ENCODE measurements at places on chromosomes 7 and 10.

DNA sequence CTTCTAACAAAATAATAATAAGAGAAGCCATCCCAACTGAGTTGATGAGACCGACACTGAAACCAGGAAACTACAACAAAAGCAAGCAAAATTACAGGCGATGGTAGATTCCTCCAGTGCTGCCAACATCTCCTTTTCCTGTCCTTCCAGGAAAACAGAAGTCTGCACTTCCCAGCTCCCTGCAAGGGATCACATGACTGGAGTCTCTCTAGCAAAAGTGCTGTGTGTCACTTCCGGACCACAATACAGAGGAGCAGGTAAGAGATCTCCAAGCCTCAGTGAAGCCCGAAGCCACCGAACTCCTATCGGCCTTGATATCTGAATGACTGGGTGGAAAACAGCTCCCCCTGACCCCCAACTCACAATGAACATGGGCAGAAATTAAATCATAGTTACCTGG is 63.2 kb downstream of the SMURF1 start:
- no peak for DNase-seq

DNA sequence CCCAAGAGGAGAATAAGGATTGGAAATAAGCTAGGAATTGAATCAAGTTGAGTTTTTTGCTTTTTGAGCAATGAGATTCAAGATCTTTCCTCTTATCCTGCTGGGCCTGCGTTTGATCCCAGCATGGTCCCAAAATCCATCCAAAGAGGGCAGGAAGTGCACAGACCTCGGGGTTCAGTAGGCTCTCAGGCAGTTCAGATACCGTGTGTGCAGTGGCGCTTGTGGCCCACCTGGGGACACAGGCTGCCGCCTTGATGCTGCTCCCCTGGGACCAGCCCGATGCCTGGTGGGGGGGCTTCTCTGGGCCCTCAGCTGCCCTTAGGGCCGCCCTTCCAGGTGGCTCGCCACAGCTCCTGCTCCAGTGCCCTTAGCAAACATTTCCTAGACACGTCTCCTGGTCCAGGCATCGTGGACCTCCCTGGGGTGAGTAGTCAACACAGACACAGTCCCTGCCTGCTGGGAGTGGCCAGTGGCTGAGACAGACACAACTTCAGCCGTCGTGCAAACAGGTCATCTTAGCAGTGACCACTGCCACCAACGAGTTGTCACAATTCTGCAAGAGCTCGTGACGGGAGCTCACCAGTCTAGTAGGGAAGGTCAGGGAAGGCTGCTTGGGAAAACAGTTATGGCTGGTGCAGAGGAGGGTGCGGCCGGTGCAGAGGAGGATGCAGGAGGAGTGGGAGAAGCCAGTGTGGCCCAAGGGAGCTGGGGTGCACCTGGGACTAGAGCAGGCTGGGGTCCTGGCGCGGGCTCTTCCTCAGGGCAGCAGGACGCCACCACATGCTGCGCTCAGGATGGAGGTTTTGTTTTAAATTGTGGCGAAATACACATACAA is 21.7 kb upstream of the JAKMIP3 start:
- DNase-seq = no peak

DNA sequence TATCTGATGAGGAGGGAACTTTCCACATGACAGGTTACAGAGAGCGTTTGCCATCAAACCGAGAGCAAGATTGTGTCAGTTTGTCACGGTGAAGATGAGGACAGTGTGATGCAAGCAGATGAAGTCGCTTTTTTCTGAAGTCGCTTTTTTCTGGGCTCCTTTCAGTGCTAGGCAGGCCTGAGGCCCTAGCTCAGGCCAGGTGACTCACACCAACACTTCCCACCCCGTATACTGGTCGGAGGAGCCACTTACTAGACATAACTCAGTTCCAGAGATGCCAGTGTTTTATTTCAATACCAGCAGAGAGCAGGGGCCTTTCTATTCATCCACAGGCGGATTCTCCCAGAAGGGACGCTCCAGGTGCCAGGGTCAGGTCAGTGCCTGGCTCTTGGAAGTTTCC is 58.9 kb downstream of the SFMBT2 start:
- no peak for DNase-seq

- DNase-seq = no peak
Measured at GRCh38 chr10:131166486-131166885, 145.0 kb downstream of the TCERG1L start.

GRCh38 chr7:148783801-148784527 is 85.3 kb downstream of the CUL1 start:
- no peak for DNase-seq

DNA sequence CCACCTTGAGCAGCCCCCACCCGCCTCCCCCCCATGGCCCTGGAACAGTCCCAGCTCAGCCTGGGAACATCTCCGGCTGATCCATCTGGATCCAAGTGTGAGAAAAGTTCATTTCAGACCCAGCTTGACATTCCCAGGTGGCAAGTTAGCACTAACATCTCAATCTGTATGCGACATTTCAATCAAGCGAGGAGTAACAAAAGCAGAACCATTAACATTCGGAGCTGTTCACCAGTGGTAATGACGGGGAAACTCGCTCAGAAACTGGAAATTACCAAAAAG is 65.4 kb downstream of the PAX2 start:
- no peak for DNase-seq

DNA sequence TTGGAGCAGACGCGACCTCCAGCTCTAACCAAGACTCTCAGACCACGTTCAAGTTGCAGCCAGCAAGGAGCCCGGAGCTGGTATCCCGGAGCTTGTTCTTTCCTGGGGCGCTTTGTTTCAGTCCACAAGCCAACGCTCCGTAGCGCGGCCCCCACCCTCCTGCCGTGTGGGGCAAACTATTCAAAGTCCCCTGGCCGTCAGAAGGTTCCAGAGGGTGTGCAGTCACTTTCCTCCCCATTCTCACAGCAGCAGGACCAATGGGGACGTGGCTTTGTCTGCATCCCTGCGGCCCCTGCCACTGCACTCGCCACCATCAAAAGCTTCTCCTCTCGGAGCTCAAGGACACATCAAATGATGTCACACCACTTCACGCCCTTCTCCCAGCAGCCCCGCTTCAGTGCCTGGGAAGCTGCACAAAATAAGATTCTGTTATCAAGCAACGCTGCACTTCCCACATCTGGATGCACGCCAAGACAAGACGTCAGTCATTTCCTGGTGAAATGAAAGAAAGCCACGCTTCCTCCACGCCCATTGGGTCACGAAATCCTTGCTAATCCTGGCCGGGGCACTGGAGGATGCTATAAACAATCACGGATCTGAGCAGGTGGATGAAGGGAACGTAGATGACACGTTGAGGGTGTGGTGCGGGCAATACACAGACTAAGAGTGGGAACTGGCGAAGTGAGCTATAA is 348.2 kb downstream of the PTPRN2 start:
- no peak for DNase-seq

- no peak for DNase-seq
Measured at GRCh38 chr7:55554038-55554437, 18.3 kb downstream of the VOPP1 start.

DNA sequence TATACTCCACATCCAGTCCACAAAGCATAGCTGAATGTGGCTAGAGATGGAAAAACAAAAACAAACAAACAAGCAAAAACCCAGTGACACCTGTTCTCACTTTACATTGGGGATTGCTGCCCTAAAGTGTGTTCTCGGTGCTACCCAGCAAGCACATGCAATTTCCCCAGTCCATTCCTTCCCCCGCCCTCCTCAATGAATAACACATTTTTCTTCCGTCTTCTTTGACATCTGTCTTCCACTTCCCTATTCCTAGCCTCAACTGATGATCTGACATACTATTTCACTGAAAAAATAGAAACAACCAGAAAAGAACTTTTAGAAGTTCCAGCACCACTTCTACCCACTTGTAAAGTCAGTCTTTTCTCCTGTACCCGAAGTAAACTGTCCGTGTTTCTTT is 147.1 kb downstream of the MALRD1 start:
- no peak for DNase-seq

DNA sequence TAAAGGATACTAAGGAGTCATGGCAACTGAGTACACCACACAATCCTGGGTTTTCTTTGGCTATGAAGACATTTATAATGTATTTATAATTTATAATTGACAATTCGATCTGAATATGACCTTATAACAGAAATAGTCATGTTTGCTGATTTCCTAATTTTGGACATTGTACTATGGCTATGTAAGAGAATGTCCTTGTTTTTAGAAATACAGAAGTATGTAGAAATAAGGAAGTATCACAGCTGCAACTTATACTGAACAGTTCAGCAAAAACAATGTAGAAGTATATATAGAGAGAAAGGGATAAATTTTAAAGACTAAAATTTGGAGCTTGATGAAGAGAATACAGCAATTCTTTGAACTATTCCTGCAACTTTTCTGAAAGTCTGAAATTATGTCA is 32.6 kb downstream of the PRLHR start:
- DNase-seq = no peak

GRCh38 chr10:125283191-125283835 is 123.0 kb upstream of the CTBP2 start:
- DNase-seq = no peak

DNA sequence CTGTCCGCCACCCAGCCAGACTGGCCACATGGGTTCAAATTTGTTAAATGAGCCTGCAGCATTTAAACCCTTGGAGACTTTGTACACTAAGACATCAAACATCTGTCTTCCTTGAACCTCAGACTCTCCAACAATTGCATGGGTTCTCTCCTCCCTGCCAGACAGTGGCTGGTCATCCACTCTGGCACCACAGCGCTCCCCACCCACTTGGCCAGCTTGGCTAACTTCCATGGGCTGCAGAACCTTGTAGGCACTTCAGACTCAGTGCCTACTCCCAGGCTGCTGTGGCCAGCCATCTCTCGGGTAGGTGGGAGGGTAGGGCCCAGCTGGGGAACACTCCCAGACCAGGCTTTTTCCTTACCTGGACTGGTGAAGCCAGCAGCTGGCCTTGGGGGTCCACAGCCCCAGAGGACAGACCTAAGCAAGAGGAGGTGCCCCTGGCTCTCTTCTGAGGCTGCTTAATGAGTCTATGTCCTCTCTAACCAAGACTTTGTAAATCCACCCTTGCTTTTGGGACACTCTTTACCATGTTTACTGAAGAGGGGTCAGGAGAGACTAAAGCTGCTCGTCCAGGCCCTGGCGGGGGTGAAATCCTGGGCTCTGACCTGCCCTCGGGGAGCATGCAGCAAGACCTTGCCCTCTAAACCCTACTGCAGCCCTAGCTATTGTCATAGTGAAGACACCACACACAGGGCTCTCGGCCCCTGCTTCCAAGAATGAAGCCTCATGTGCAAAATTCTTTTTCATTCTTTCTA is 82.7 kb downstream of the ARHGAP22 start:
- no peak for DNase-seq

DNA sequence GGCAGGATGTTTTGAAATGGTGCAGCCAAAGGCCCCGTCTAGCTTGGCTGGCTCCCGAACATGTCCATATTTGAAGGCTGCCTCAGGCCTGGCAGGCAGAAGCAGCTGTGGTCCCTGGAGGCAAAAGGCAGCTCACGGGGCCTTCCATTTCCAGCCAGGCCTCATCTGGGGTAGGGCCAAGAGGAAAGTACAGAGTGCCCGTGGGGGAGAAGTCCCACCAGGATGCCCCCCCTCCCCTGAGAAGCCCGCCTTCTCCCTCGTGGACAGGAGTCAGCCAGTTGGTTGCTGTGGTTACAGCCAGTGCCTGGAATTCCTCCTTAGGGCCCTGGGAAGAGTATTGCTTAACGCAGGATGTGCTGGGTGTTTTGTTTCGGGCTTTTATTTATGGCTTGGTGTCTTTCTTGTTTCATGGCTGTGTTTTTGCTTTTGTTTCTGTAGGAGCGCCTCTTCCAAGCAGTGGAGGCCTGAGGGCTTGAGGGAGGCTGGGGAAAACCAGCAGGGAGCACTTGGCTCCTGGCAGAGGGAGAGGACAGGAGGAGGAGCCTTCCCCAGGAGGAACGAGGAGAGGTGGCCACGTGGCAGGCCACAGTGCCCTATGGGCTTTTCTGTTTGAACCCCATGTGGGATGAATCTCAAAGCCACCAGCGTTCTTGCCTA is 45.4 kb downstream of the CHST3 start:
- no peak for DNase-seq

- DNase-seq = no peak
Measured at GRCh38 chr7:28383975-28384374, 28.3 kb upstream of the CREB5 start.

- DNase-seq = no peak
Measured at GRCh38 chr10:116836902-116837523, 12.3 kb upstream of the ENO4 start.

DNA sequence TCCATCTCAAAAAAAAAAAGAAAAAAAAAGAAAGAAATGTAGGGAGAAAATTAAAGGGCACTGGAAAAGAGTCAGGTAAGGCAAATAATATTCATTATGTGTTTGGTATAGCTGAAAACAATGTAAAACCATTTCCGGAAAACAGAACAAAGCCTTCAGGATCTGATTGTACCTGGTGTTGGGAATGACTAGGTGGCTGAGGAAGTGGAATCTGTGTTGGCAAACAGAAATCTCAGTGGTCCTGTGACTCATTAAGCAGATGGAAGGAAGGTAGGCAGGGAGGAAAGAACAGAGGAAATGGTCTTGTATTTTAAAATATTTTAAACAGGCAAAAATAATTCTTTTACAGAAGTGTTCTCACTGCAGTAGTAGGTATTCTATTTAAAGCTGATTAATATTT is 55.7 kb upstream of the GATA3 start:
- no peak for DNase-seq

GRCh38 chr10:16602104-16602775 is 80.6 kb upstream of the C1QL3 start:
- no peak for DNase-seq

DNA sequence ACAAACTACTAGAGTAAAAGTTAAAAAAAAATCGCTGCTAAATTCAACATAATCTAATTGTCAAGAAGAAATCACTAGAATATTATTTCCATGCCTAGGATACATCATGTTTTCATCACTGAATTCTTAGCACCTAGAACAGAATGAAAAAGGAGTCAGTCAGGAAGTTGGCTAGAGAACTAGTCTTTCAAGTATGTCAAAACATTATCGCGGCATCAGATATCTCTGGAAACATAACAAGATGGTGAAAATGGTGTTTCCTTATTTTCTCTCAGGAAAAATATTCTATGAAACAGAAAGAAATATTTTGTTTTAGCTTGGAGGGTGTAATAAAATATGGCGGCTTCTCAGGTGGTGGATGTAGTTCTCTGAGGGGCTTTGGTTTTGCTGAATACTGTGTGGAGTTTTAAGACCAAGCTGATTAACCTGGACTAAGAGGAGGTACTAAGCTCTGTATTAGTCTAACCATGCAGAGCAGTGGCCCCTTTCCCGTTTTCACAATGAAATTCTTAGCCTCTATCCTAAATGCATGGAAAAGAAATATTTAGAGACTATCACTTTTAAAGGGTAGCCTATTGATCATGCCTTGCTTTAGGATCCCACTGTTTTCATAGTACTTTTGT is 205.6 kb downstream of the MDFIC start:
- DNase-seq = no peak

DNA sequence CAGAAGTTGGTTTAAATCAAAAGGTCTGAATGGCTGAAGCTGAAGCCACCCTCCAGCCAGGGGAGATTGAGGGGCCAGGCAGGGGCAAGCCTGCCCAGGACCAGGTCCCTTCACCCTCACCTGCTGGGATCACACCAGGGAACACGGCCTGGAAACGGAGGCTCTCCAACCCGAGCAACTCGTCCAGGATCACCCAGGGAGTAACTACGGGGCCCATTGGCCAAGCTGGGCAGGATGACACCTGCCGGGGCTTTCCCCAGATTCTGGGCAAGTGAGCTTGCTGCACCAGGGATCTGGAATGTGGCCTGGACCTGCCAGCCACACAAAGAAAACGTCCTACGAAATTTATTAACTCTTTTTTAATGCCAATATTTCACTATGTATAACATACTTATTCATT is 30.4 kb upstream of the PPP2R2D start:
- DNase-seq = no peak

Measured in HCT116 (cell line).